Left lung (tissue), 14 donors: ENCODE measurements at places on chromosomes 1 and 21.

- DNase-seq = no peak
Observed at GRCh38 chr21:42085246-42086077, 14.3 kb downstream of the UMODL1 start.

DNA sequence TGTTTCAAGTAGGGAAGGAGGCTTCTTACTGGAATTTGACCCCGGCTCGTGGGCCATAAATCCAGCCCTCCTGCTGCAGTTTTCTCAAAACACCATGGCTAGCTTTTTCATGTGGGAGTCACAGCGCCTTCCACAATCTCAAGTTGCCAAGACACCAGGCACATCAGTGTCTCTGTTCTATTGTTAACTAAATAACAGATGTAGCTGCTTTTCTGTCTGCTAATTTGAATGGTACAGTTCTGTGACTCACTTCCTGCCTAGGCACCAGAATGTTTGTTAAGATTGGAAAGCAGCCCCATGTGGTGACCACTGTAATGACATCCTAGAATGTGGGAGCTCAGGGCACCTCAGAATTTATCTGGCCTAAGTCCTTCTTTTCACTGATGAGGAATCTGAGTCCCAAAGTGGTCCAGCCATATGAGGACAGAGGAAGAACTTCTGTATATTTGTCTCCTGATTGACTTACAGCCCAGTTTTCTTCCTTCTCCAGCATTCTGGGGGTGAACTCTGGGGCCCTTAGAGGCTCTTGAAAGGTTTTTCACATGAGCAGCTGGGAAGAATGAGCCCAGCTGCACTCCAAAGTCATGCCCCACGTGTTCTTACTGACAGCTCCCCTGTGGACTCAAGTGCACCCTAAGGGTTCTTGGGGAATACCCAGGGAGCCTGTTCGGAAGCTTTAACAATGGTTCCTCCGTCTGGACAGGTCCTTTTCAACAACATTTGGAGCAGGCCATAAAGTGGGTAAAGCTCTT, 27.5 kb downstream of the TRIM45 start:
- DNase-seq = no peak

DNA sequence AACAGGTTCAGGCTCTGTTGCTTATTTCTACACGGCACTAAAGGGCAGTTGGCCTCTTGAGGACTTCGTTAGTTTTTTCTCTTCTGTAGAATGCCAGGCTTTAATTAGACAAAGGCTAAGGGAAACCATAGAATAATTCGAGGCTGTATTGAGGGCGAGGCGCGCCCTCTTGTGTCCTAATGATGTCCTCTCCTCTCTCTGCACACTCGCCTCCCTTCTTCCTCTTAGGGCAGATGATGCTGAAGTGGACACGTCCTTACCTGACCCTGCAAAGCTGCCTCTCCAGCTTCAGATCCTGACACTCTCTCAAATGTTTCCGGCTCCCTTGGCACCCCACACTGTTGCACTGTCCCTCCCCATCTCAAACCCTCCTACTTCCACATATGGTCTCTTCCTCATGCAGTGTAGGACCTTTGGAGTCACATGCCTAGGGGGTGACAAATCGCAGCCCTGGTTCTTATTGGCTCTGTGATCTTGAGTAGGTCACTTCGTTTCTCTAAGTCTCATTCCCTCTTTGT, 1.9 kb upstream of the ZSCAN20 start:
- peak; percentile 67 for DNase-seq

- no peak for DNase-seq
Observed at GRCh38 chr1:45654540-45655280, 30.9 kb upstream of the CCDC17 start.

DNA sequence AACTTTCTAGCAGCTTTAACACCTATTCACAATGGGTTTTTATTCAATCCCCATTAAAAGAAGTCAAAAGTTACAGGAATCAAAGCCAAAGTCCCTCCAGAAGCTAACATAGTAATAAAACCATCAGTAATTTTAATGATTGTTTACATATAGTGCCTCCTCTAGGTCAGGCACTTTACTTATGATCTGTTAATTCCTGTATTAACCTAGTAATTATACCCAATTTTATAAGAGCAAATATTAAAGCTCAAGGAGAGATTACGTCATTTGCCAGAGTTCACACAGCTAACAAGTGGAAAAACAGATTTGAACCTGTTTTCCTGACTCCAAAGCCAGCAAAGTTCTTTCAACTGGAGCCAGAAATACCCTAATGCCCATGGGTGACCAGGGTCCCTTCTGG, 112.9 kb upstream of the F3 start:
- DNase-seq = no peak

GRCh38 chr1:32651461-32652073, 559 bp downstream of the RBBP4 start:
- no peak for DNase-seq

- DNase-seq = no peak
Observed at GRCh38 chr1:218459450-218459849, 114.3 kb downstream of the TGFB2 start.

DNA sequence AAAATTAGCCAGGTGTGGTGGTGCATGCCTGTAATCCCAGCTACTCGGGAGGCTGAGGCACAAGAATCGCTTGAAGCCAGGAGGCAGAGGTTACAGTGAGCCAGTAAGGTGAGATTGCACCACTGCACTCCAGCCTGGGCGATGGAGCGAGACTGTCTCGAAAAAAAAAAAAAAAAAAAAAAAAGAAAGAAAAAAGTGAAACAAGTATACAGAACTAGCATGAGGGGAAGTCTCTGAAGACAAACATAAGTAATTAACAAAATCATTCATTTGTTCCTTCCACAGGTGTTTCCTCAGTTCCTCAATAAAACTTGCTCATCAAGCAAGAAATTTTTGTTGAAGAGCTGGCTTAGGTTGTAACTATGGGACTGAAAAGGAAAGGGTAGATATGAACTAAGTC, 52.2 kb upstream of the CNN3 start:
- no peak for DNase-seq
